ENCODE measurements at places on chromosomes 1 and 21.

DNA sequence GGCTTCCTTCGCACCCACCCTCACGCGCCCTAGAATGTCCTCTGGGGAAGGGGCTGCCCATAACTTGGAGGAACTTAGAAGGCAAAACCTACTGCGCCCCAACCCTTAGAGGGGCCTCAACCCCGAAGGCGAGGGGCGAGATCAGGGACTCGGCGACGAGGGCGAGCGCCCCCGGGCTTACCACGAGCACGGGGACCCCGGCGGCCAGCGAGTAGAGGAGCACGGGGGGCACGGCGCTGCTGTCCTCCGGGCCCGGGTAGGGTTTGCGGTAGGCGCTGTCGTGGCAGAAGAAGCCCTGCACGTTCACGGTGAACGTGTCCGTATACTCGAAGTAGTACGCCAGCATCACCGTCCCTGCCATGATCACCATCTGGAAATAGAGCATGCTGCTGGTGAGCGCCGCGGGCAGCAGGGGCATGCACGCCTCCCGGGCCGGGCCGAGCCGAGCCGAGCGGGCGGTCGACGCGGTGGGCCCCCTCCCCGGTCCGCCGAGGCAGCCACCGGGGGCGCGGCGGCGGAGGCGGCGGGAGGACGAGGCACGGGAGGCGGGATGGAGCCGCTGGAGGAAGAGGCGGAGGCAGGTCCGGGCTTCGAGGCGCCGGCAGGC is 304 bp downstream of the PLPPR5 start:
- DNase-seq: peak; percentile 75

DNA sequence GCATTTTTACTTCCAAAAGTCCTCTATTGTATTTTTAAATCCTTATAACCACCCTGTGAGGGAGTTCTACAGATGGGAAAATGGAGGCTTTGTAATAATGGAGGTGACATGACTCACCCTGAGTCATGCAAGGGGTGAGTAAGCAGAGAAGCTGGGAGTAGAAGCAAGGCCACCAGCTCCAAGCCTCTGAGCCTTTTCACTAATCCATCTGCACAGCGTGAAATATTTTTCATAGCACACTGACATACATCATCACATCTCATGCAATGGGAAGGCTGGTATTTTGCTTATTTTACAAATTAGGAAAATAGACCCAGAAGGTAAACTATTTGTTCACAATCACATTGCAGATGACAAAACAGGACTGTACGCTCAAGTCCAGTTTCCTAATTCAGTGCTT is 96.9 kb downstream of the KCNH1 start:
- DNase-seq: no peak

DNA sequence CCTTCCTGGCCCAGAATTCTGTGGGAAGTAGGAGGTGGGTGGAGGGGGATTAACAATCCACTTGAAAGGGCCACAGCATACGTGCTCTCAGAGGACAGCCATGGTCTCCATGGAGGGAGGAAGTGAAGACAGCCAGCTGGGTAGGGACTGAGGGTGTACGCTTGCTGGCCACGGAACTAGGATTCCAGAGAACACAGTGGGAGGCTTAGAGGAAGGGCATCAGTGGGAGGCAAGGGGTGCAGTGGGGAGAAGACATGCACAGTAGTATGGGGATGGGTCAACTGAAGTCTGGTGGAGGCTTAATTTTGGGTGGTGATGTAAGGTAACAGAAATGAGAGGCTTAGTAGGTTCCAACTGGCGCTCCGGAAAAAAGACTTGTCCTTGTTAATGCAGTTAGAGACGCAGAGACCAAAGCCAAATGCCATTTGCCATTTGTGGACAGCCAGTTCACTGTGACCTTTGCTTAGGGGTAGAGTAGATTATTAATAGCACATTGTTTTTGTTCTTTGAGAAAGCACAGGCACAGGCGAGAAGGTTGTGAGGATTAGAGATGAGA is 103.0 kb downstream of the ZSCAN20 start:
- DNase-seq: no peak

DNA sequence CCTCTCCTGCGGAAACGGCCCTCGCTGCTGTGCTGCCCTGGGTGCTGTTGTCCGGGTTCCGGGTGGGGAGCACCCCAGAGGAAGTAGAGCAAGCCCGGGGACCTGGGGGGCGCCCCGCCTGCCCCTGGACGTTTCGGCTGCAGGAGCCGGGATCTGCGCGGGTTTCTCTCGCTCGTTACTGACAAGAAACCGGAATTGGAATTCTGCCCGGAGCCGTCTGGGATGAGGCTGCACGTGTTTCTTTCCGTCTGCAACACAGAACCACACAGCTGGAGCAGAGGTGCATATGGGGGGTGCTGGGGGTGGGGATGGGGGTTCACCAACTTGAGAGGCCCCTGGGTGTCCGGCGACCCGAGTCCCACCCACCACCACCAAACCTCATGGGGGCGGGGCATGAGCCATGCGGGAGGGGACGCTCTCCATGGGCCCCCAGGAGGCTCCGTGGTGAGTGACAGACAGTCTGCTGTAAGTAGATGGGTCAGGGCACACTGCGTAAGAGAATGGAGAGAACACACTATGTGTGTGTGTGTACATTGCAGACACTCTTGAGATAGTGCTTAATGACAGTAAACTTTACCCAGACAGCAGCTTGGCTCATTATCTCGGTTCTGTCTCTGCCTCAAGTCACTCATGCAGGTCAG is 261.4 kb upstream of the C1orf174 start:
- DNase-seq: no peak

DNA sequence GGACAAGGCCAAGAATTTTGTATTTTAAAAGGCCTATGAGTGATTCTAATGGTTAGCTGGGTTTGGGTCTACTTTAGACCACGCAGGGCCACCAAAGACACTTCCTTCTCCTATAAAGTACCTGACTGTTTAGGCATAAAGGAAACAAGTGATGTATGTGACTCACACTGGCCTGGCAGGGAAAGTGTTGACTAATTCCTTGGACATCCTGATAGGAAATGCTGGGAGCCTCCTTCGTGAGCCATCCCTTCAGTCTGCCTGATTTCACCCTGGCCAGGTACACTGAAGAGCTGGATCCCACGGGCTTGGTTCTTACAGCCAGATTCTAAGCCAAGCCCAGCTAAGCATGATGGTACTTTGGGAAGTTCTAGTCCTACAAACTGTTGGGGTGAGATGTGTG is 100.5 kb upstream of the HMGB4 start:
- DNase-seq: no peak

GRCh38 chr1:91011726-91012125 is 10.1 kb downstream of the ZNF644 start:
- no peak for DNase-seq

GRCh38 chr1:114082867-114083585 is 70.6 kb downstream of the SYT6 start:
- DNase-seq: no peak

DNA sequence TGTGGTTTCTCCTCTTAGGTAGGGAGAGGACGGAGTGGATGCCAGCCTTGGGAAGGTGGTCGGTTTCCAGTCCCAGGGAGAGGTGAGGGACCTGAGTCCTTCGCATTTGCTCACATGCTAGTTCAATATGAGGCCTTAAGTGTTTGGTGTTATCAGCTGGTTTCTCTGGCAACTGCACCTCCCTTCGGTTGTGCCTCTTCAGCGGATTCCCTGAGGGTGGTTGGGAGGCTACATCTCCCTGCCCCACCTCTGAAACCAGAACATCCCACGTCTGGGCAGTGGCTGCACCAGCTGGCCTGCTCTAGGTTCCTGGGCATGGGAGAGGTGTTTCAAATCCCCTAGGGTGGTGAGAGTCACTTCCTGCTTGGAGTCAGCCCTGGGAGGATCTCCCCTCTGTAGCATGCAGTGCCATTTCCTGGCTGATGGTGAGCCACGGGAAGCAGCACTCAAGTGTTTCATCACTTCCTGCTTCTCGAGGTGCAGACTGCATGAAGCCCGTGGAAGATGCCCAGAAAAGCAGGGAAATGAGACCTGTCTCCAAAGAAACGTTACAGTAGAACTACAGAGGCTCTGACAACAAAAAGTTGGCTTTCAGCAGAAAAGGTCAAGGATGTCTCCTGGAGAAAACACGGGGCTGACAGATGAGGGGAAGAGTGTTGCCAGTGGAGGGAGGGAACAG is 4.5 kb downstream of the TMEM125 start:
- no peak for DNase-seq

GRCh38 chr1:38038861-38039260 is 7.7 kb downstream of the POU3F1 start:
- DNase-seq: no peak

DNA sequence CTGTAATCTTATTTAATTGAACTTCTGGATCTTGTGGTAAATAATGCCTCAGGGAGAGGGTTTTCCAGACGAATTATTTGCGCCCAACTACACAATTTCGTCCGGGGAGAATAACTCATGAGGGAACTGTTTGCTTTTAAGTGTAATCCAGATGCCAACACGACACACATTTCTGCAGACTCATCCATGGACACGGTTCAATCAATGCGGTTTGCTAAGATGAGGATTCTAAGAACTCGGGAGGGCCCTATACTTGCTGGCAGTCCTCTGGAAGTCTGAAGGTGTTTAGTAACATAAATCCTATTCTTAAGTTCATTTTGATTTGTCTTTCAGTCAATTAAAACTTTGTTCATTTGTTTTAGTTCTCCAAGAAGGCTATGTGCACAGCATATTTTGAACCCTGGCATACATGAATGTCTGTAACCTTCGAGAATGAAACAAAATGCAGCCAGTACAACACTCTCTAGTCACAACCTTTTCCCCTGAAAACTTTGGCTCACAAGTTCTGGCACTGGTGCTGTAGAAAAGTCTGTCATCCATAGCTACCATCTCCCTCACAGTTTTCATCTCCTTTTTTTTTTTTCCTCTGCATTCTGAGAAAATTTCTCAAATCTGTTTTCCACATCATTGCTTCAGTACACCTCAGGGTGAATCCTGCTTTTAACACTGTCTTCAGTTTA is 38.8 kb downstream of the DIPK1A start:
- DNase-seq: no peak

DNA sequence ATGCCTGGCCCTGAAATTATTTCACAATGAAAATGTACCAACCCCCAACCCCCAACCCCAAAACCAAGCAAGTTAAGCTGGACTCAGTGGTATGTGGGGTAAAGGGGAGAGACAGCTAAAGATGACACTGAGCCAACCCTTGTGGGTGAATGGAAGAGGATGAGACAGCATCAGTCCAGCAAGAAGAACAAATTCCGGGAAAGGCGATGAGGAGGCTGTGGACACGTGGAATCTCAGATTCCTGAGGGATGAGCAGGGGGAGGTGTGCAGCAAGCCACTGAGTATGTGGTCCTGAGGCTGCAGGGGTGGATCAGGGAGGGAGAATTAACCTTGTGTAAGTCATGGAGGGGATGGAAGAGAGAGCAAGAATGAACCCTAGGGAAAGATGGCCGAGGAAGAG is 14.4 kb upstream of the ZNF362 start:
- no peak for DNase-seq
